ENCODE measurements at places on chromosomes 13 and 19.

DNA sequence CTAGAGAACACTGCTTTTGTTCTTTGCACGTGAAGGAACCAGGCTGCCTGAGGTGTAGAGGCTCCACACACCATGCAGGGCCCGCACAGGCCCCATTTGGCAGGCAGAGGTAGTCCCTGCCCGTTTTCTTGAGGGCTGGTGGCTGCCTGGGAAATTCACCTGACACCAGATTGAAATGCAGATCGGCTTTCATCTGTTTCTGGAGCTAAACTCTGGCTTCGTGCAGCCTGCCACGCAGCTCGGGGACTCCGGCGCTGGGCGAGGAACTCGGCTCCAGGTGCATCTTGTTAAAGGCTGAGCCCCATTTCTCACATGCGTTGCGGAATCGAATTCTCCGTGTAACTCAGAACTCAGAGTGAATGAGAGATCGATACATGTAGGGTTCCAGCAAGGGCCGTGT is 37.7 kb downstream of the ATP11A start:
- DNase-seq = peak; percentile 41

DNA sequence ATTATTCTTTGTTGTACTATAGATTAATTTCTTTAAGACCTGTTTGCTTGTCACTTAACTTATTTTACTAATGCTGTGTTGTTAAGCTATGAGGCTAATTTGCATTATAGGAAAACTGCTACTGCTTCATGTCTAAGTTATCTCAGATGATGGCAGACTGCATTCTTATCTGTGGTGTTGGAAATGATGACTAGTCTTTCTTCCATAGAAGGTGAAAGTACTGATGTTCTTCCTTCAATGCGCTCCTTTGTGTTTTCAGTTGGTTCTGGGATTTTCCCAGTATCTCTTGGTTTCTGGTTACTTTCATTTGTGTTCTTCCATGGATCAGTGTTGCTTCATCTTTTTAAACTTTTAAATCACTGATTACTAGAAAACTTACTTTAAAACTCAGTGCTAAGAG is 46.9 kb downstream of the TPP2 start:
- no peak for DNase-seq

DNA sequence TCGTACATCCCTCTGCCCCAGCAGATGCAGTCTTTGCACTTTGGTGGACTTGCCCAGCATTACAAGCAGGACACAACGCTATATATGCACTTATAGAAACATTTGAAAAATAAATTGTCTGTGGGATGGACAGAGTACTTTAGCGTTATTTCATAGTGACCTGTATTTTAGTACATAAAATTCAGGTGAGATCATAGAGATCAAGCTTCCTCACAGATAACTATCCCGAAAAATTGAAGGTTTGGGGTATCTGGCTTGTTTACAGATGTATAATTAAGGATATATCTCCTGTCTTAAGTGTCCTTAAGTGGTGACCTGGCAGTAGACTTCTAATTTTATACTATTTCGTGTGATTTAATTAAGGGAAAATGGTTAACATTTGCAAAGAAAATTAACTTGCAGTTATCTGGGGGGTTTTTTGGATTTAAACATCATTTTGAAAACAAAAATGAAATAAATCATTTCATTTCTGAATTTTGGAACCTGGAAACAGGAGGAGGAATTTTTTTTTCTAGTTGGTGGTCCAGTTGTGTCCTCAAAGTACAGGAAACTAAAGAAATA is 977 bp upstream of the MAB21L1 start:
- no peak for DNase-seq

DNA sequence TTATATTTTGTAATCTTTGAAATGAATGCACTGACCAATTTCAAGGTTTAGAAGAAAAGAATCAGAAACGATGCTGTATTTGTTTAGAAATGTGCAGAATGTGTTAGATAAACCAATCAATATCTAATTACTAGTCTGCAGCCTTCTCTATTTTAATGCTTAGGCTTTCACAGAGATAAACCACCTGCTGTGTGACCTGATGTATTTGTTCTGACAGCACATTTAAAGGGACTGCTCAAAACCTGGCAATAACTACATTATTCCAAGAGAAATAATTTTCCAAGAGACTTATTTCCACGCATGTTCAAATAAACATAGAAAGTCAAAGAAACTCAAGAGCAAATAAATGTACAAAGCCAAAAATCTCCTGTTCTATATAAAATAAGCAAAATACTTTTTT is 641.6 kb upstream of the PCDH20 start:
- peak; percentile 38 for DNase-seq

DNA sequence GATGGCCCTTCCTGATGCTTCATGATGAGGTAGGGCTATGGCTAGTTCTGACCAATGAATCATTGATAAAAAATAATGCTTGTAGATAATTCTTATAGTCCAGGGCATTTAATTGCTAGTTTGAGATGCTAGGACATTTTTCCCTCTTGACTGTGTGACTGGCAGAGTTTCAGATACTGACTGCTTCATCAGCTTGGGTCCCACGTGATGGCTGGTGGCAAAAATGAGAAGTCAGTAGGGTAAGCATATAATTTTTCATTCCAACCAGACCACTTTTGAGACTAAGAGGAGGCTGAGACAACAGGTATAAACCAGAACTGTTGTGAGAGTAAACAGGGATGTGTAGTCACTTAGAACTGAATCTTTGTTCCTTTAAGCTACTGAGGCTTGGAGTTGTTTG is 183.3 kb downstream of the HS6ST3 start:
- no peak for DNase-seq

DNA sequence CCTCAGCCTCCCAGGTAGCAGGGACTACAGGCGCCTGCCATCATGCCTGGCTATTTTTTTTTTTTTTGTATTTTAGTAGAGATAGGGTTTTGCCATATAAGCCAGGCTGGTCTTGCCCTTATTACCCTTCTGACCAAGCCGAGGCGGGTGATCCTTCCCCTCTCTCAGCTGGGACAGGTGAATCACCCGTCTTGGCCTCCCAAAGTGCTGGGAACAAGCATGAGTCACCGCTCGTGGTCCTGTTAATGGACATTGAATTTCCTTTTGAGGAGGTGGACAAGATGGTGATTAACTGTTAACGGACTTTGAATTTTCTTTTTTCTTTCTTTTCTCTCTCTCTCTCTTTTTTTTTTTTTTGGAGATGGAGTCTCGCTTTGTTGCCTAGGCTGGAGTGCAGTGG is 10.6 kb downstream of the CD70 start:
- no peak for DNase-seq

DNA sequence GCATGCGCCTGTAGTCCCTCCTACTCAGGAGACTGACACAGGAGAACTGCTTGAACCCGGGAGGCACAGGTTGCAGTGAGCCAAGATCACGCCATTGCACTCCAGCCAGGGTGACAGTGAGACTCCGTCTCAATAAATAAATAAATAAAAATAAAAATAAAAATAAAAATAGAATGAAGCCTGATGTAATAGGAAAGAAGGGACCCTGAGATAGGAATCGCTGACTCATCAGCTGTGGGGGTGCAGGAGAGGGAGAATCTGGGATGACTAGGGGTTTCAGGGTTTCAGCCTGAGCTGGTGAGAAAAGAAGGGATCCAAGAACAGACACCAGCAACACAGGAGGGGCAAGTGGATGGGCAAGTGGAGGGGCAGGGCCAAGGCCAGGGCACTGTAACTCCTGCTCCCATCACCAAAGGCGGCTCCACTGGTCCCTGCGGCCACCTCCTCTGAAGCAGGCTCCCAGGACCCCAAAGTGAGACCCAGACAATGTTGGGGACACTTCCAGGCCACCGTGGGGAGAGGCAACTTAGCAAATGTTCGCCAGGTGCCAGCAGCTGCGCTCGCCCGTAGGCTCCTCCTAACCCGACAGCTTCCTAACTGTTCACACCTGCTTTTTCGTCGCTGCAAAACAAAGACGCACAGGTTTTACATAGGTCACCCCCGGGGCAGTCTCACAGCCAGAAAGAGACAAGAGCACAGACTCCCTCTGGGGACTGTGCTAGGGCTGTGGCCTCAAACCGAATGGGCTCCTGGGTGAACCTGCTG is 1.2 kb downstream of the HAUS8 start:
- DNase-seq = peak; percentile 61

DNA sequence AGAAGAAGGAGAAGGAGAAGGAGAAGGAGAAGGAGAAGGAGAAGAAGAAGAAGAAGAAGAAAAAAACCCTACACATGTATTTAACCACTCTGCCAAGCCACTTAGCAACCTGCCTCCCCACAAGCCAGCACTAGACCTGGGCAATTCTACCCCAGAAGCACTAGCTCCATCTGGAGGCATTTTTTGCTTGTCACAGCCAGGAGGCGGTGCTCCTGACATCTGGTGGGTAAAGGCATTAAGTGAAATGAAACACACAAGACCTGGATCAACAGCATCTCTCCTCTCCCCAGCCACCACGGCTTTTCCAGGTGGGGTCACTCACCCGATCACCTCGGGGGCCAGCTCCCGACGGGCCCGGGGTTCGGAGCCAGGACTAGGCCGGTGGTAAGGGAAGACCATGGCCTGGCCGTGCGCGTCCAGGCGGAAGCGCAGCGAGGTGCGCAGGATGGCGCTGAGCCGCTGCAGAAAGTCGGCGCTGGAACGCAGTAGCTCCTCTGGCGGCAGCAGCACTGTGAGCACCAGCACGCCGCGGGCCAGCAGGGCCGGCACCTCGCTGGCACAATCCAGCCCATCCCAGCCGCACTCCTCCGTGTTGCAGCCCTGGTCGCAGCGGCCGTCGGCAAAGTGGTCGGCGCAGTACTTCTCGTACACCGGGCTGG is 26.9 kb downstream of the NOTCH3 start:
- no peak for DNase-seq

DNA sequence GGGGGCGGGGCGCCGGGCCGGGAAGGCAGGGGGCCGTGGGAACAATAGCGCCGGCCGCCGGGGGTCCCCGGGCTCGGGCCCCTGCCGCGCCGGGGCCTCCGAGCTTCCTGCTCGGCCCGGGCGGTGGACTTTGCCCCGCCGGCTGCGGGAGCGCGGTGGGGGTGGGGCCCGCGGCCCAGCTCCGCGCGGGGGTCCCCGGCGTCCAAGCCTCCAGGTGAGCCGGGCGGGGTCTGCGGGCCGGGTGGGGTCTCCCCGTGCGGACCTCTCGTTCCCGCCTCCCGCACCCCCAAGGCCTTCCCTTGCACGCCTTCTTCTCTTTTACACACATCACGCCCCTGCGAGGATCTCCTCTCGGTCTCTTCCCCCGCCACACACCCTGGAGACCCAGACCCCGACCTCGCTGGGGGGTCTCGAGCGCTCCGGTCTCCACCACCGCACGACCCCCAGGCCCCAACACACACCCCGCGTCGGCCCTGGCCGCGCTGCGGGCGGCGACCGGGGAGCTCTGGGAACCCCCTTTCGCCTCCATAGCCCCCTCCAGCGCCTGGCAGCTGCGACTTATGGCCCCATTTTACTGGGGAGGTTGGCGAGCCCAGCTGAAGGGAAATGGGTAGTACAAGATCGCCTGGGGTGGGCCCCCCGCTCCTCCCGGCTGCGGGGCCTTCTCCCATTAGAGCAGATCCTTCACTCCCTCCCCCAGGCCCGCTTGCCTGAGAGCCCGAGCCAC is 711 bp downstream of the CAMSAP3 start:
- no peak for DNase-seq

DNA sequence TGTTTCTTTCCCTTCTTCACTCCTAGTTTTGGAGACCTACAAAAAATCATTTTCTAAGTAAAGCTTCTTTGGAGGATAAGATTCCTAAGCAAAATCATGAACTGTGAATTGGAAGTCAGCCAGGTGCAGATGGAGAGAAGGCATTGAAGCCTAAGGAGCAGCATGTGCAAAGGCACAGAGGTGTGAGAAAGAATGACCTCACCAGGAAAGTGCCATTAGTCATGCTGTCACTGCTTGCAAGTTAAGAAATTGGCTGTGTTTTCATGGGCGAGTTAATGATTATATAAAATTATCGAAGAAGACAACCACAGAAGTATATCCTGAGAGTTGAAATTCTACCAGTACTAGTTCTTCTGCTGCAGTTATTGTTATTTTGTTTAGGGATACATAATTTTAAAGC is 80.3 kb upstream of the KLHL1 start:
- DNase-seq = no peak

GRCh38 chr19:12330340-12330739 is 3.1 kb downstream of the ZNF563 start:
- no peak for DNase-seq

DNA sequence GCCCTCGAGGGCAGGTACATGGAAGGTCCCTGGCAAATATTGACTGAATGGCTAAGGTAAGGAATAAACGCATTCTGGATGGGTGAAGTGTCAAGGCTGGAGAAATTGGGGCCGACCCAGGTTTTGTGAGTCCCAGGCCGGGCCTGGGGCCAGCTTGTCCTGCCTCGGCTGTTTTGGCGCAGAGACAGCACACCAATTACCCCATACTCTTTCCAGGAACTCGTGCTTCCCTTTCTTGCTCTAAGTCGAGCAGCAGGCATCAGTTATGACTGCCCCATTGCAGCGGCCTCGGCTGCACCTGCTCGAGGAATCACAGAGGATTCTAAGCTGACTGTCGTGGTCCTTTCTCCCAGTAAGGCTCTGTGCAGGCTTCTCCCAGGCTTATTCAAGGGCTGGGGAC is 67.1 kb downstream of the ZNF536 start:
- DNase-seq = no peak

- no peak for DNase-seq
Observed at GRCh38 chr13:111177921-111178320, 62.8 kb downstream of the ARHGEF7 start.

DNA sequence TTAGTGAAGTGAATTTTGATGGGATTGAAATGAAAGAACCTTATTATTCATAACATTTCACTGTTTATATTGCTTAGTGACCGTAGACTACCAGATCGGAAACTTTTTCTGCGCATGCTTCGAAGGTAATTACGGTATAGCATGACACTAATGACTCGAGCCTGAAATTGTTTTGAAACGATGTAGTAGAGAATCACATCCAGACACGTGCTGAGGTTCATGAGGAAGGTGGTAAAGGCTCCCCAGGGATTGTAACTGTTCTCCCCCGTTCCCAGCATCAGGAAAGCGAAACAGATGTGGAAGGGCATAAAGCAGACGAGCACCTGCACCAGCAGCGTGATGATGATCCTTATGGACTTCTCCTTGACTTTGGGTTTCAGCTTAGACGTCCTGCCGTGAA is 3.3 kb downstream of the GPR18 start:
- no peak for DNase-seq
